ENCODE measurements at places on chromosomes 6 and 20.

DNA sequence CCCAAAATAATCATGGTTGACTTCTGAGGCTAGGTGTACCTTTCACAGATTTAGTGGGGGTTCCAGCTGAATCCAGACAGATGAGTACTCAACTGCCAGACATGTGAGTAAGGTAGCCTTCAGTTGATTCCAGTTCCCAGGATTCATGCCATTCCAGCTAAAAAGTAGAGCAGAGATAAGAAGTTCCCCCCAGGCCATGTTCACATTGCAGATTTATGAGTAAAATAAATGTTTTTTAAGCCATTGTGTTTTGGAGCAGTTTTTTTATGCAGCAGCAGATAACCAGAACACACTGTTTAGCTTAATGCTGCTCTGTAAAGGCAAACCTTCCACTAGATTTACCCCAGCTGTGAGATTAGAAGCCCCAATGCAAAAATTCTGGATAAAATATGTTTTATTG lies 245.0 kb downstream of the RFPL4B start:
- no peak for DNase-seq

- no peak for DNase-seq
Measured at GRCh38 chr6:108163644-108164542, 1.9 kb upstream of the NR2E1 start.

DNA sequence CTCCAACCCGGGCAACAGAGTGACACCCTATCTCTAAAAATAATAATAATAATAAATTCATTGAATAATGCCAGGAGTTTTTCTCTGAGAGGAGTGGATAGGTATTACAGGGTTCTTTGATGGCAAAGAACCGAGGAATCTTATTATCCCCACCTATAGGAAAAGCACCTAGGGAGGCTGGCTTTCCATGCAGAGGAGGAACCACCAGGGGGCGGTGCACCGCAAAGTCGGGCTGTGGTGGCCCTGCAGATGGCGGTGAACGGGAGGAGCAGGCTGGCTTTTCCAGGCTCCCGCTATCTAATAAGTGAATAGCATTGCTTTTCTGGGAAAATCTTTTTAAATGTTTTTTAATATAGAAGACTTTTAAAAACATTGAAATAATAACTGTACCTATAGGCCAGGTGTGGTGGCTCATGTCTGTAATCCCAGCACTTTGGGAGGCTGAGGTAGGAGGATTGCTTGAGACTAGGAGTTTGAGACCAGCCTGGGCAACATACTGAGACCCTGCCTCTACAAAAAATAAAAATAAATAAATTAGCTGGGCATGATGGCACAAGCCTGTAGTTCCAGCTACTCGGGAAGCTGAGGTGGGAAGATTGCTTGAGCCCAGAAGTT lies 864.2 kb downstream of the KIF16B start:
- DNase-seq = peak; percentile 21

DNA sequence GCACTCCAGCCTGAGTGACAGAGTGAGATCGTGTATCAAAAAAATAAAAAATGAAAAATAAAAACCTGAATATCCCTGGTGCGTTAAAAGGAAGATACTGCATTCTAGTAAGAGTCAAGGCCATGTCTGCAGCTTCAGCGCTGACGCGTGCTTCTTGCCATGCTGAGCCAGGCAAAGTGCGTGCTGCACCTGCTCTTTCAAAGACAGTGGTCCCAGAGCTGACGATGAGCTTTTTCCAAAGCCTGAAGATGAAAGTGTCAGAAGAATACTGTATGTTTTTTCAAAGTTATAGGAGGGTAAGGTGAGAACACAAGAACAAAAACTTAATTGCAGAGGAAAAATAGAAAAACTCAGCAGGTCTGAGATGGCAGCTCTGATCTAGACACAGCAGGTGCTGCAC lies 115.1 kb downstream of the RNASET2 start:
- no peak for DNase-seq
